ENCODE measurements at places on chromosomes 16 and 17. TPM values are rescaled to one million over a fixed set of nuclear protein-coding genes. Genes with fewer than 3 reads are reported as not detected.
A peak's percentile ranks its signal among the peaks of the same experiment; 100 is the strongest.

- DNase-seq = no peak
Observed at GRCh38 chr17:9356488-9356911, 219.1 kb downstream of the STX8 start.

DNA sequence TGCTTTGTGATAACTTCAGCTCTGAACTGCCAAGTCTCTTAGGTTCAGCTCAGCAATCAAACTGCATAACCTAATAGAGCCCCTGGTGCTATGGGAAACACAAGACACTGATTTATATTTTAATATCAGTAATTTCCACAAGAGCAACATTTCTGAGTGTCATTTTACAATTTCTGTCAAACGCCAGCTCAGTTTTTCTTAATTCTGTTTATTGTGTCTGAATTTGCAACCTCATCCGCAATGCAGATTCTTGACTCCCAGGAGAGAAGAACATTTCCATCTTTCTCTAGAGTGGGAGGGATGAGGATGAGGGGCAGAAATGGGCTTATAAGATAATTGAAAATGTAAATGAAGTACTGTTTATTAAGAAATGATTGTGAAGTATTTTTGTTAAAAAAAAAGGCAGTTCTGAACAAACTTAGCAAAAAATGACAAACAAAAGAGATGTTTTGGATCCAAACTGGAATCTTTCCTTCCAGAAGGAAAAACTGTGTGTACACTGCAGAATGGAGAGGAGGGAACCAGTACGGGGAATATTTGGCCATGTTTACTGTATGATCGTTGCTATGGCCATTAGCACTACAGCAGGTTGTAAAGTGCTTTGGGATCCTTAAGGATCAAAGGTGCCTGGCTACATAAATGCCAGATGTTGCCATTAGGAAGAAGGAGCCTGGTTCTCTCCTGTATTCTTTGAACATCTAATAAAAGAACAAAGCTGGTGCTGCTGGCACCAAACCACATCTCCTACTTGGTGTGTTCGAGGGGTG, 7.4 kb upstream of the PMFBP1 start:
- DNase-seq = no peak

GRCh38 chr16:13042291-13042685, 140.9 kb downstream of the SHISA9 start:
- DNase-seq = no peak

DNA sequence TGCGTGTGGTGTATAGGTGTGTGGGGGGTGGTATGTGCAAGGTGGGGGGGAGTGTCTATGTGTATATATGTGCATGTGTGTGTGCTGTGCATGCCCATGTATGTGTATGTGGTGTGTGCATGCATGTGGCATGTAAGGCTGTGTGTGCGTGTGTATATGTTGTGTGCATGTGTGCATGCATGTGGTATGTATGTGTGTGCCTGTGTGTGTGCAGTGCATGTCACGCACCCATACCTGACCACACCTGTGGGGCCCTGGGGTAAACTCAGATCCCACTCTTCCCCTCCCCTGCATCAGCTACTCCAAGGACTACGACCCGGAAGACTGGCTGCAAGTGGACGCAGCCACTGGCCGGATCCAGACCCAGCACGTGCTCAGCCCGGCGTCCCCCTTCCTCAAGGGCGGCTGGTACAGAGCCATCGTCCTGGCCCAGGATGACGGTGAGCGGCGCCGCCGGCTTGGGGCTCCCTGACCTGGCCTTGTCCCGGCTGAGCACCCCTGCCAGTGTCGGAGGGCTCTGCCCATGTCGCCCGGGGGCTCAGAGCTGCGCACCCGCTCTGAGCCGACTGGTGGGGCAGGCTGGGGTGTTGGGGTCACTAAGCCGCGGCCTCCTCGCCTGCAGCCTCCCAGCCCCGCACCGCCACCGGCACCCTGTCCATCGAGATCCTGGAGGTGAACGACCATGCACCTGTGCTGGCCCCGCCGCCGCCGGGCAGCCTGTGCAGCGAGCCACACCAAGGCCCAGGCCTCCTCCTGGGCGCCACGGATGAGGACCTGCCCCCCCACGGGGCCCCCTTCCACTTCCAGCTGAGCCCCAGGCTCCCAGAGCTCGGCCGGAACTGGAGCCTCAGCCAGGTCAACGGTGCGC, 9.1 kb downstream of the SLC22A31 start:
- DNase-seq = no peak

GRCh38 chr16:67666032-67666551, 458 bp downstream of the ENKD1 start:
- no peak for DNase-seq

DNA sequence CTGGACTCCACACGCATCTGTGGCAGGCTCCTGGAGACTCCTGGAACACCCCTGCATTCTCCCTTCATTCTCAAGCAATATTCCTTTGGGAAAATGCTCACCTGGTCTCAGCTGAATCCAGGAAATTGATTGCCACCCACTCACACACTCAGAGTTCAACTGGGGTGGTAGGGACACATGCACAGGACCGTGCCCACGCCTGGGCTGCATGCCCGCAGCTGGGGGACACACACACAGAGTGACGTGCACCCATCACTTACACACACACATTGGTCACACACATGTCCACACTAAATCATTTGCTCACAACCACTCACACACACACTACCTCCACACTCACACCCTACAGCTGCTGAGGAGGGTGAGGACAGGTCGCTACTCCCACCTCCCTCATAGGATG, 84.8 kb downstream of the ENGASE start:
- no peak for DNase-seq

- no peak for DNase-seq
Observed at GRCh38 chr16:21982108-21982507, 18.8 kb downstream of the PDZD9 start.

GRCh38 chr17:63842173-63842539, 329 bp downstream of the SMARCD2 start:
- DNase-seq = no peak

GRCh38 chr17:51387582-51387981, 127.2 kb downstream of the UTP18 start:
- DNase-seq = no peak

DNA sequence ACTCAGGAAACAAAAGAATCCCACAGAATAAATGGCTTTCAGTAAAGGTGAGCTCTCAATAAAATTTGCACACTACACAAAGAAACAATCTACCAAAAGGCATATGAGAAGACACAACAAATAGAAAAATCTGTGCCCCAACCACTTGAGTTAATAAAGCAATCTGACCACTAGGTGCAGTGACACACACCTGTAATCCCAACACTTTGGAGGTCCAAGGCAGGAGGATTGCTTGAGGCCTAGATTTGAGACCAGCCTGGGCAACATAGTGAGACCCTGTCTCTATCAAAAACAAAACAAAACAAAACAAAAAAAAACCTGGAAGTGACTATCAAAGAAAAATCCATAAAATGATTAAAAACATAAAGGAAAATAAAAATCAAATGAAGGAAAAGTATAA, 9.6 kb upstream of the ABCA5 start:
- DNase-seq = no peak

- DNase-seq = no peak
Observed at GRCh38 chr17:14882131-14882530, 383.0 kb downstream of the PMP22 start.

DNA sequence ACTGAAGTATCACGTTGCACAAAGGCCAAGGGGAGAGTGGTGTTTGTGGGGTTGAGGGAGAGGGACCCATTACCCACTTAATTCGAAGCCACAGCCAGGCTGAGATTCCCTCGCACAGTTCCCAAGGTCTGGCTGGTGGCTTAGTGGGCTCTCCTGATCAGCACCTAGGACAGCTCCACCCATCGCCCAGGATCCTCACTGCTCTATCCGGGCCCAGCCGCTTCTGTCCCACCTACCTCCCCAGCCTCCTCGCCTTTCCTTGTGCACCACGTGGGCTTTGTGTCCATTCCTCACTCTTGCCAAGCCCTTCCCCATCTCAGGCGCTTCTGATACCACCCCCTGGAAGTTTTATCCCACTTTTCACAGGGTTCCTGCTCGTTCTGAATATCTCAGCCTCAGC, 163.5 kb downstream of the CCT6B start:
- peak; percentile 2 for DNase-seq

DNA sequence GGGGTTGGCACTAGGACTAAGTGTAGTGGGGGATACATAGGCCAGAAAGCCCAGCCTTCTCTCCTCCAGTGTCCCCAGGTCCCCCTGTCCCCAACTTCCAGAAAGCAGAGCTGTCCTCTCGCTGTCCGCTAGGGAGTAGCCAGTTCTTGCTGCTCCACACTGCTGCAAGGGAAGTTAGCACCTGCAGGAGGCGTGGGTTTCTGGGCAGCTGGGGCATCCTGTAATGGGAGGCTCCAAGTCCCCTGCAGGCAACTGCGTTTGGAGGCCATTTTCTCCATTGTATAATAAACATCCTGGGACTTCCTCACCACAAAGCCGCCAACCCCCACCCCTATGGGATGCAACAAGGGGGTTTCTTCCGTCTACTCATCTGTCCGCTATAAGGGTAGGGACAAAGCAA, 1.7 kb downstream of the RPRML start:
- DNase-seq = no peak

DNA sequence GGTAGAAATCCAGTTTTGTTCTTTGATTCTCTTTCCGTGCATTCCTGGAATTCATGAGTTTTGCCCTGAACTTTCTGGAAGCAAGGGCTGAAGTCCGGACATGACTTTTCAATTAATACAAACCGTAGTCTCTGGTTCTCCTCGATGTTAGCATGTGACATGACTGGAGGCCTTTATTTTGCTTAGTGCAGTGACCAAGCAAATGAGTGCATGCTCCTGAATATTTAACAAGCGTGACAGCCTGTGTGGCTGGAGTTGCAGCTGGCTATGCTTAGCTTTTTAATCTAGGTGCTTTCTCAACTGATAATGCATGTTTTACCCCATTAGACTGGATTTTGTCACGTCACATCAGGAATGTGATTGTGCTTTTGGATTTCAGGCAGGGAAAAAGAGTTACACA, 302.1 kb downstream of the MAP2K6 start:
- no peak for DNase-seq

- DNase-seq = no peak
Observed at GRCh38 chr16:68447653-68448359, 502 bp downstream of the SMPD3 start.

DNA sequence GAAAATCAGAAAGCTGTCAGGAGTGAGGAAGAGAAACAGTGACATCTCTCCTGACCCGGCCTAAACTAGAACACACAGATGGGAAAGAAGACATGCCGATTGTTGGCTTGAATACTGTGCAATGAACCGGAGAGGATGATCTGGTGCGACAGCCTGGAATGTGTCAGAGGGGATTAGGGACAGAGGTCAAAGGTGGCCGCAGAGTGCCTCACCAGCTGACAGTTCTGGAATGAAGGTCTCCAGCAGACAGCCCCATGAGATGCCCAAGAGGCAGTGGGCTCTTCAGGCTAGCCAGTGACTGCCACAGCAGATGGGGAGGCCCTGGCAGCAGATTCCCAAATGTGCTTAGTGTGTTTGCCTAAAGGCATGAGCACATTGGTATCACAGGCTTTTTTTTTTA, 623.2 kb downstream of the CDH8 start:
- DNase-seq = no peak

DNA sequence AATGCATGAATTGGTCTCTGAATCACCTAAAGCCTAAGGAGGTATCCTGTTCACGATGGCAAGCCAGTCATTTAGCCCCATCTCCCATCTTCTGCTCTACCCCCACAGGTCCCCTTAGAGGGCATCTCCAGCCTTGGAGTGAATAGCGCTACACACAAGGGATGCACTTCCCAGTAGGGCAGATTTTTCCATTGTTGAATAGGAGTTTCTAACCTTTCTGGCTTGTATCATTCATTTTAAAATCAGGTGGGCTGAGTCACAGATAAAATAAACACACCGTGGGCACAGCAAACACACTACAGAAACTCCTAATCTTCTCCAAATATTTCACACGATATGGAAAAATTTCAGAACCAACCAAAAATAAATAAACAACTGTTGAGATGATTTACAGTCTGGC, 201.2 kb upstream of the NOG start:
- DNase-seq = no peak

DNA sequence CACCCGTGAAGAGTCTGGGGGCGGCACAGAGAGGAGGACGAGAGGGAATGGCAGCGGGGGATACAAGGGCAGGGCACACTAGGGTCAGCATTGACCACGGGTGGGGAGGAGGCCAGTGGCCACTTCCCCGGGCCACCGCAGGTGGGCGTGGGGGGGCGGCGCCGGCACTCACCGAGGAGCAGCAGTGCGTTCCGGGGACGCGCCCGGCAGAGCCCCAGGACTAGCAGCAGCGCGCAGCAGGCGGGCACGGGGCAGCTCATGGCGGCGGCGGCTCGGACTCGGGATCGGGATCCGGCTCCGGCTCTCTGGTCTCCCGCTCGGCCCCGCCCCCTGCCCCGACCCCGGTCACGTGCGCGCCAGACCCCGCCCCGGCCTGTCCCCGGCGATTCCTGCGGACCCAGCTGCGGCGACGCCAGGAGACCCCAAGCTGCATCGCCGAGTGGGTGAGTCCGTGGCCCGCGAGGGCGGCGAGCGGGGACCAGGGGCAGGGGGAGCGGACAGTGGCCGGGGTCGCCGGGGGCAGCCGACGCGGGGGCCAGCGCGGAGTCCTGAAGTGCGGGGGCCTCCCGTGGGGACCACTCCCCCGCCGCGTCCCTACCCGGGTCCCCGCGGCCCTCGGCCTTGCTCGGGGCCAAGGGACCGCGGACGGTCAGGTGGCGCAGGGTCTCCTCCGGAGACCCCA, at the start of the genes SGSH and SLC26A11:
Gene SGSH (minus strand): TSS at position 280 of the 682 bp plus-strand sequence. CDS start 20 bp downstream, at position 260.
Gene SLC26A11 (plus strand): TSS at position 374 of the 682 bp plus-strand sequence. CDS start 1,134 bp downstream, outside the sequence.
- peak; percentile 44 for DNase-seq

GRCh38 chr16:75064403-75065148, 52.0 kb downstream of the LDHD start:
- no peak for DNase-seq

DNA sequence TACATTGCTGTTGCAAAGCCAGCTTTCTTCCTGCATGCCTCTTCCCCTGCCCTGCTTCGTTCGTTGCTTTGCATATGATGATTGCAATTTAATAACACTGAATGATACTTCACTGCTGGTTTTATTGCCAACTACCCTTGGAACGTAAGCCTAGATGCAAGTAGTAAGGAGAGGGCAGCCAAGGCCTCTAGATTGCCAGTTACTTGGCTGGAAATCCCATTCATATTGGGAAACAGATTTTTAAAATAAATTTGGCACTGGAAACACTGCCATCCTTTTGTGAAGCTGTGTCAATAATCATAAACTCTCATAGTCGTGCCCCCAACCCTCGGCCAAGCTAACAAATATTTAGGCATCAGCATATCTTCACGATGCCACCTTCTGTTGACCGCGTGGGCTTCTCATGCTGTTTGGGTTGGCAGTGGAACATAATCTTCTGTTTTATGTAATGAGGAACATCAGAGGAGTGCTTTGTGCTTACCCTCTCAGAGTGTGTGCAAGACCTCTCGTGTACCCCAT, 86.5 kb downstream of the MAP2K6 start:
- DNase-seq = no peak

Gene KRTAP4-3
- not detected for polyA plus RNA-seq

Gene TNRC6A
- polyA plus RNA-seq = 10.1 TPM

Gene FTSJ3
- polyA plus RNA-seq = 19.0 TPM

Gene TMC8
- 170 TPM for polyA plus RNA-seq

Gene SLFN12L
- polyA plus RNA-seq = 14.8 TPM

Gene ITGA2B
- 1.9 TPM for polyA plus RNA-seq

Data from immature natural killer cell (primary cell).